ENCODE measurements at places on chromosomes 1 and 21.

- DNase-seq: no peak
Measured at GRCh38 chr21:42279341-42279871, 35.8 kb downstream of the TFF3 start.

- DNase-seq: peak; percentile 60
Measured at GRCh38 chr1:155320661-155321617, at the start of gene RUSC1. Gene RUSC1 (plus strand): TSS chr1:155320894. CDS start chr1:155321774, 880 bp downstream.

GRCh38 chr1:88736633-88737248, 52.7 kb downstream of the PKN2 start:
- DNase-seq: no peak

DNA sequence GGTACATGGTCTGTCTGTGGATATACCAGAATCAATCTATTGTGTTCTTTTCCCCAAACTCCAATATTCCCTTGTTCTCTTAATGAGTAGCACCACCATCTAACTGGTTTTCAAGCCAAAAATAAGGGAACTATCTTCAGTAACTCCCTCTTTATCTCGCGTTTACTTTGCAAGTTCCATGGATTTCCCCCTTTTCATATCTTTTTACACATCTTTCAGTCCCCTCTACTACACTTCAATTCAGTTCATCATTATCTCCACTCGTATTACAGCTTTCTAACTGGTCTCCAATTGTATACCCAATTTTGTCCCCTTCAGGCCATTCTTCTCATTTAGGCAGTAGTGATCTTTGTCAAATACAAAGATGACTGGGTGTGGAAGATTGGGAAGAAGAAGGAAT, 4.1 kb upstream of the TMCO1 start:
- no peak for DNase-seq

- no peak for DNase-seq
Measured at GRCh38 chr1:11898831-11899467, 27.3 kb downstream of the KIAA2013 start.

GRCh38 chr1:232780354-232780753, 24.9 kb upstream of the MAP10 start:
- DNase-seq: no peak

- DNase-seq: no peak
Measured at GRCh38 chr1:67250051-67250653, 57.5 kb upstream of the IL12RB2 start.

DNA sequence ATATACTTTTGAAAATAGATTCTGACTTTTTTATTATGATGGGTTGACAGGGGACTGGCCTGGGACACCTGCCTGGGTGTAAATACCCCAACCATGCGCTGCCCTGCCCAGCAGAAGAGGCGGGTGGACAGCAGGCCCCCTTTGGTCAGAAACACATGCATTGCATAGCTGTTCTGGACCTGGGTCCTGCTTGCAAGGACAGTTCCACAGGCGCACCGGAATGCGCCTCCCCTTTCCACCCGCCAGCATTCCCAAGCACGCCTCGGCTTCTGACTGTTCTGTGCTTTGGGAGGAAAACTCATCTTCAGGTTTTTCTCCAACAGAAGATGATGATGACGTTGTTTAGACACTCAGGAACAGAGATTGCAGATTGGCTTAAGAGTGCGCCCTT, 428 bp upstream of the ZNF678 start:
- no peak for DNase-seq

- no peak for DNase-seq
Measured at GRCh38 chr1:175067362-175068106, at the start of gene TNN. Gene TNN (plus strand): TSS chr1:175067833. CDS start chr1:175077419, 9,586 bp downstream.

DNA sequence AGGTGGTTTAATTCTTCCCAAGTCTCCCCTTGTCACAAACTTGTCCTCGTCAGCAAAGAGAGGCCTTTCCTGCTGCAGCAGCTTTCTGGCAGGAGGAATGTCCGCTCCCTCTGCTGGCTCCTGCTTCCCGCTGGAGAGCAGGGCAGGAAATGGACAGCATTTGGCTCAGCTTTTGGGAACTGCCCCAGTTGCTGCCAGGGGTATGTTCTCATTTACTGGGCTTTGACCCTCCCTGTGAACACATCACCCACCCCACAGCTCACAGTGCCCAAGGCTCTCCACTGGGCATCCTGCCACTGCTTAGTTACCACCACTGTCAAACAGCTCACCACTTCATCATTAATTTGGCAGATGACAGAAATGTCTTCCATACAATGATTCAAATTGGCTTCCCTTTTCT, 75.4 kb downstream of the MRPL37 start:
- DNase-seq: no peak

DNA sequence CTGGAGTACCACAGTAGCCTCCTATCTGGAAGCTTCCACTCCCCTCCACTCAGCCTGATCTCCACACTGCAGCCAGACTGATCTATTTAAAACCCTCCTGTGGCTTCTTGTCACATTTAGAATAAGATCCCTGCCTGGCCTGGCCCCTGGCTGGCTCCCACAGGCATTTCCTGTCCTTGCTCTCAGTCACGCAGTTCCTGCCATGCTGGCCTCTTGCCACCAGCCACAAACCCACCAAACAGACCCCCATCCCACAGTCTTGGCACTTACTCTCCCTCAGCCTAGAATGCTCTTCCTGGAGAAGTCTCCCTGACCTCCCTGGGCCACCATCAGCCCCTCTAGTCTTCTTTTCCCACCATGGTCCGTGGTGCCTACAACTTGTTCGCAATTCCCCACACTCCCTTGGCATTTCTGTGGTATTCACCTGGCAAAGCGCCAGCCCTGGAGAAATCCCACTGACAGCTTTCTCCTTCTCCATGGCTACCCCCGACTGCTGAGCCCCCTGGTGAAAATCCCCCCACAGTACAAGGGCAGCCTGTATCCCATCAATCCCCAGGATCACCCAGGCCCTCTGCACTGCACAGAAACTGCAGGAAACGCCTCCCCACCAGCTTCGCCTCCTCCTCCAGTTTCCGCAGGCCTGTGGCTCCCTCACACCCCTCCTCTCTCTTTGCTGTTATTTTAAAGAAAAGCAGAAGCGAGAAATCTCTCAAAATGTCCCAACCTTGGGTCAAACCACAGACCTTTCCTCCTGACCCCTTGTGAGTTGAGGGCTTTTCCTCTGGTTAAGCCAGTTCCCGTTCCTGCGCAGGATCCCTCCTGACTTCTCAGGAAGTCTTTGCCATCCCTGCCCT, 94.5 kb downstream of the SYT2 start:
- DNase-seq: no peak

GRCh38 chr1:195053478-195053877, 1554.8 kb downstream of the KCNT2 start:
- DNase-seq: no peak

DNA sequence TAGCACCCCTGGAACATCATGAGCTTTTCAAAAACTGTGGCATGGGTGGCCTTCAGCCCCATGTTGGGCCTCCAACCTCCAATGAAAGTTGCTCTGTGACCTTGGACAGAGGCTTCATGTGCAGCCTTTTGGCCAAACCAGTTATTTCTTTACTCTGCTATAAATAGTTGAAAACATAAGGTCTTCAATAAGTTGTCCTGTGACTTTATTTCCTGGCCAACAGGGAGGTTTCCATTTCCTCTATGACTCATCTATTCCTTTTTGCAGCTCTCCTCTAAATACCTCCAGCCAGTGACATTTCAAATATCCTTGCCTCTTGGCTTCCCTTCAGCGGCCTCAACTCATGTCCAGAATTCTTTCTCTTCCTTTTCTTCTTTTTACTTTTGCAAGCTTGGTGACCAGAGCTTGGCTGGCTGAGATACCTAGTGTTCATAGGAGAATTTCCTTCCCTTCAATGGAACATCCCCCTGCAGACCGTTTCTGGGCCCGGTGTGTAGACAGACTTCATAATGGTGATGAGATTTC, 22.7 kb upstream of the TRIM67 start:
- no peak for DNase-seq

GRCh38 chr1:51728611-51729155, 111.8 kb downstream of the OSBPL9 start:
- no peak for DNase-seq

- DNase-seq: peak; percentile 83
Measured at GRCh38 chr1:37479255-37480124, 5.1 kb downstream of the ZC3H12A start.

- DNase-seq: no peak
Measured at GRCh38 chr1:162213281-162213912, 143.9 kb downstream of the NOS1AP start.

- DNase-seq: no peak
Measured at GRCh38 chr1:202577381-202577780, 132.9 kb downstream of the SYT2 start.

GRCh38 chr1:8746554-8746953, 70.9 kb downstream of the RERE start:
- DNase-seq: no peak

DNA sequence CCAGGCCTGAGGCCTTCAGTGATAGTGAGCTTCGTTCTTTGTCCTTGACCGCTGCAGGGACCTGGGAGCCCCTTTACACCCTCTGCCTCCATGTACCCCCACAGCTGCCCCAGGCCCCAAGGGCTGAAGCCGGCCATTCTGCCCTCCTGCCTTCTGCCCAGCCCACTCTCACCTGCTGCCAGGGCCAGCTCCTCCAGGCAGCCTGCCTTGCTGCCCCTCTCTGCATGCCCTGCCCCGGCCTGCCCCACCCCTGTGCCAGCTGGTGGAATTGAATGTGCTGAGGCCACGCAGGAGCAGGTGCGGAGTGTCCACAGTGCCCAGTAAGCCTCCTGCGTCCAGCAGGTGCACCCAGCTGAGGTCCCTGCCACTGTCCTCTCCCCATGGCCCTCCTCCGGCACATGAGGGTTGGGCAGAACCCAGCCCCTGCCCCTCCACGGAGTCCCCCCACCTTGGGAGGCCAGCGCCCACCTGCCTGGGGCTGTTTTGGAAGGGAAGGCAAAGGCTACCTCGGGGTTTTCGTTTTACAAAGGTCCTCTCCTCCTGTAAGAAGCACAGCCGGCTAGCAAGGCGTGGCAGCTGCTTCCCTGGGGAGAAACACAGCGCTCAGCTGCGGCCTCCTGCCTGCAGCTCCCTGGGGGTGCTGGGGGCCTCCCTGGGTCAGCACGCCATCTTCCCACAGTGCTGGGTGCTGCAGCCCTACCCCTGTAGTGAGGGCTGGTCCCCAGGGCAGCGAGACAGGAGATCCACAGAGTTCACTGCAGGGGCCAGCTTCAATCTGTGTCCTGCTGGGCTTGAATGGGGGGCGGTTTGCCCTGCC, 21.0 kb downstream of the MMEL1 start:
- DNase-seq: no peak
